ENCODE measurements at places on chromosomes 7 and 10. TPM values are rescaled to one million over a fixed set of nuclear protein-coding genes. Genes with fewer than 3 reads are reported as not detected.

The SCIN gene
- total RNA-seq = 0.26 TPM

The DBF4 gene
- total RNA-seq = 31.0 TPM

The NUTM2A gene
- total RNA-seq = 1.0 TPM

The CDC14C gene
- not detected for total RNA-seq

The ADO gene
- total RNA-seq = 26.6 TPM

The CDK13 gene
- total RNA-seq = 55.7 TPM

The LEP gene
- total RNA-seq = not detected

The WEE2 gene
- total RNA-seq = not detected

The MCM10 gene
- 10.5 TPM for total RNA-seq

The TMEM184A gene
- total RNA-seq = 0.13 TPM

The AKR1C4 gene
- total RNA-seq = not detected

The RAMP3 gene
- total RNA-seq = not detected

The DPY19L1 gene
- total RNA-seq = 25.3 TPM

The WNT8B gene
- not detected for total RNA-seq

The NODAL gene
- total RNA-seq = not detected

The TMEM270 gene
- total RNA-seq = not detected

The TMEM236 gene
- total RNA-seq = not detected

The ACSL5 gene
- 0.52 TPM for total RNA-seq

The CFAP46 gene
- 4.1 TPM for total RNA-seq

The LAMB1 gene
- 712 TPM for total RNA-seq

The SP8 gene
- not detected for total RNA-seq

The PON1 gene
- total RNA-seq = not detected

The PIK3CG gene
- total RNA-seq = 0.13 TPM

The COL13A1 gene
- 3.7 TPM for total RNA-seq

The PIP4K2A gene
- 6.9 TPM for total RNA-seq

The ARHGAP22 gene
- 31.0 TPM for total RNA-seq

The TRIL gene
- 11.4 TPM for total RNA-seq

The COL17A1 gene
- total RNA-seq = 1.0 TPM

The LRCH4 gene
- 36.5 TPM for total RNA-seq

The GIMAP8 gene
- 0.39 TPM for total RNA-seq

The UTF1 gene
- total RNA-seq = not detected

The CHRM2 gene
- 10.7 TPM for total RNA-seq

The ABCB8 gene
- 45.3 TPM for total RNA-seq

The ZMIZ1 gene
- total RNA-seq = 52.3 TPM

The BAMBI gene
- total RNA-seq = 23.4 TPM

The GPR146 gene
- total RNA-seq = 3.7 TPM

The OR6V1 gene
- total RNA-seq = not detected

The ATP6V0A4 gene
- not detected for total RNA-seq

The ATP5MK gene
- 238 TPM for total RNA-seq

The DIP2C gene
- 8.7 TPM for total RNA-seq

The GOT1 gene
- total RNA-seq = 45.1 TPM

The PRKG1 gene
- total RNA-seq = 6.2 TPM

The GHRHR gene
- not detected for total RNA-seq

The CPA4 gene
- 3.1 TPM for total RNA-seq

The HOXA2 gene
- total RNA-seq = 2.8 TPM

The TMEM176A gene
- total RNA-seq = not detected

The AKR1D1 gene
- total RNA-seq = not detected

The SRGN gene
- total RNA-seq = 60.0 TPM

The LAMB4 gene
- total RNA-seq = not detected

The PRKAR1B gene
- total RNA-seq = 17.8 TPM

The MAGI2 gene
- total RNA-seq = 3.7 TPM

The IFIT1B gene
- total RNA-seq = under 0.01 TPM

The ZNF804B gene
- not detected for total RNA-seq

All from epithelial cell of alveolus of lung (primary cell).